Hair follicle dermal papilla cell (primary cell): ENCODE measurements at places on chromosomes 16 and 17. TPM values are rescaled to one million over a fixed set of nuclear protein-coding genes. Genes with fewer than 3 reads are reported as not detected.

Gene KRT13
- total RNA-seq = not detected in 2 replicates

Gene KRTAP4-6
- total RNA-seq = not detected in 2 replicates

Gene RBL2
- total RNA-seq = 48.0 and 56.3 TPM in 2 replicates

Gene TMC7
- total RNA-seq = 0.81 and 0.97 TPM in 2 replicates

Gene KRTAP4-4
- not detected in 2 replicates for total RNA-seq

Gene ZNF629
- 20.9 and 22.2 TPM in 2 replicates for total RNA-seq

Gene NHLRC4
- total RNA-seq = 1.5 and 2.6 TPM in 2 replicates

Gene PARD6A
- total RNA-seq = 0.97 and 1.1 TPM in 2 replicates

Gene P2RX1
- total RNA-seq = not detected in 2 replicates

Gene TLK2
- total RNA-seq = 52.0 and 82.9 TPM in 2 replicates

Gene PYDC1
- not detected in 2 replicates for total RNA-seq

Gene GALK1
- total RNA-seq = 50.0 and 56.8 TPM in 2 replicates

Gene GAS2L2
- total RNA-seq = not detected in 2 replicates

Gene RHBDL1
- total RNA-seq = 2.9 TPM in 2 replicates

Gene BCL6B
- 0.16 and 0.36 TPM in 2 replicates for total RNA-seq

Gene PERCC1
- not detected in 2 replicates for total RNA-seq

Gene CHRNE
- total RNA-seq = 4.7 and 5.8 TPM in 2 replicates

Gene CD79B
- total RNA-seq = 0.16 and 0.24 TPM in 2 replicates

Gene OR4D1
- total RNA-seq = not detected in 2 replicates

Gene FOXN1
- not detected in 2 replicates for total RNA-seq

Gene CACNG4
- not detected in 2 replicates for total RNA-seq

Gene EVPL
- total RNA-seq = under 0.01 TPM in 1 of 2 replicates, not detected in the other

Gene INCA1
- total RNA-seq = 0.32 and 0.85 TPM in 2 replicates

Gene USP43
- 0.49 TPM in 2 replicates for total RNA-seq

Gene DHRS7C
- not detected in 2 replicates for total RNA-seq

Gene SLC6A2
- under 0.01 TPM in 1 of 2 replicates, not detected in the other for total RNA-seq

Gene VPS4A
- 37.2 and 37.3 TPM in 2 replicates for total RNA-seq

Gene SCARF1
- total RNA-seq = 0.49 and 0.61 TPM in 2 replicates

Gene CLDN9
- total RNA-seq = not detected in 2 replicates

Gene NOD2
- total RNA-seq = 0.73 and 1.5 TPM in 2 replicates

Gene TBC1D3C
- 1.3 TPM in 1 of 2 replicates, not detected in the other for total RNA-seq

Gene KRTAP4-12
- not detected in 2 replicates for total RNA-seq

Gene GPR139
- not detected in 2 replicates for total RNA-seq

Gene KRTAP2-1
- not detected in 2 replicates for total RNA-seq

Gene TMC5
- not detected in 2 replicates for total RNA-seq

Gene ATP1B2
- total RNA-seq = not detected in 2 replicates

Gene WNT3
- 1.8 and 1.9 TPM in 2 replicates for total RNA-seq

Gene MLYCD
- total RNA-seq = 3.6 and 4.9 TPM in 2 replicates

Gene CCL14
- total RNA-seq = not detected in 2 replicates

Gene TMEM238L
- not detected in 2 replicates for total RNA-seq

Gene HES7
- 0.16 and 0.73 TPM in 2 replicates for total RNA-seq

Gene AIPL1
- total RNA-seq = under 0.01 TPM in 1 of 2 replicates, not detected in the other

Gene ST6GALNAC2
- total RNA-seq = 0.65 and 3.3 TPM in 2 replicates

Gene ANKFN1
- total RNA-seq = 1.6 and 2.8 TPM in 2 replicates

Gene NHERF2
- total RNA-seq = 33.9 and 35.0 TPM in 2 replicates

Gene SLC35G6
- total RNA-seq = not detected in 2 replicates

Gene ACSF3
- 25.3 and 34.1 TPM in 2 replicates for total RNA-seq

Gene SLC5A11
- 0.12 TPM in 1 of 2 replicates, not detected in the other for total RNA-seq

Gene FBXO39
- 0.97 TPM in 1 of 2 replicates, not detected in the other for total RNA-seq

Gene TSPOAP1
- 1.9 and 2.1 TPM in 2 replicates for total RNA-seq

Gene SLFN13
- 0.85 and 1.1 TPM in 2 replicates for total RNA-seq

Gene CIBAR2
- not detected in 2 replicates for total RNA-seq

Gene NME4
- total RNA-seq = 122 and 127 TPM in 2 replicates

Gene PDILT
- total RNA-seq = not detected in 2 replicates
